ENCODE measurements at places on chromosomes 5 and 9.

DNA sequence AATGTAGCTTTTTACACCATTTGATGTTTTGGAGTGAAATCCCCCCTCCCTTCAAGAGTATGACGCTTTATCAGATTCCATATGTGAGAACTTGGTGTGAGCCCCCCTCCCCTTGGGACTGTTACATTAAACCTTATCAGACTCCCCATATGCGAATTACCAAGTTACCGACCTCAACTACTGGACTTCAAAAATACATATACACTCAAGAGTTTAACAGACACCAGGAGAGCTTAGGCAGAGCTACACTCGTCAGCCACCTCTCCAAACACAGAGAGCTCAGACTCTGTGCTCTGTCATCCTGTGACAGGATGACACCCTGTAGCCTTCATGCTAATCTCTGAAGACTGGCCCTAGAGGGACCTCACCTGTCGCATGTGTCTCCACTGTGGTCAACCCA lies 50.2 kb downstream of the FAM114A2 start:
- DNase-seq = no peak

- DNase-seq = peak; percentile 44
These were observed 214.9 kb upstream of the DAP start for GRCh38 chr5:10975945-10976344.

DNA sequence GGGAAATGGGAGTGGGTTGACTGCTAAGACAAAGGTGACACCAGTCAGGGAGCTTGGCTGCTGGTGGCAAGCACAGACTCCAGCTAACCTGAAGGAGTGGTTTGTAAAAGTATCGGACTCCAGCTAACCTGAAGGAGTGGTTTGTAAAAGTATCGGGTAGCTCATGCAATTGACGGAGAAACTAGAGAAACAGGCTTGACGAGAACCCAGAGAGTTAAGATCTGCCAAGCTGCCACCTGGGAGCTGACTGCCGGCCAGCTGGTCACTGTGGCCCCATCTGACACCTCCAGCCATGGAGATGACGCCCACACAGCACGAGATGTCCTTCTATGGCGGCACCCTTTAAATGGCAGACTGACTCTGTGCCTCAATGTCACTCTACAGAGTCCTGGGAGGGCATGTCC lies 28.3 kb upstream of the CRB2 start:
- no peak for DNase-seq

DNA sequence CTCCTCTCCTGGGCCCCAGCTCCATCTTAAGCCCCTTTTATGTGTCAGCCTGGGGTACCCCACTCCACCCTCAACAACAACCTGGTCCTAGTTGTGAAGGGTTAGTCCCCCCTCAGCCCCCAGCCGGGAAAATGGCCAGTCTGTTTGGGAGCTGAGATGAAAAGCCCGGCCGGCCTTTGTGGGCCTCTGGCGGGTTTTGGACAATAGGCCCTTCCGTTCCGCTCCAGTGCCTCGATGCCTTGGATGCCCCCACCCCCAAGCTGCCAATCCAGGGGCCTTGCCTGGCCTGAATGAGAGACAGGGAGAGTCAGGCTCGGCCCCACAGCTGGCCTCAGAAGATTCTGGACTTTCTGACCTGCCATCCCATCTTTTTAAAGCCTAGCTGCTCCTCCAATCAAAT lies 9.2 kb downstream of the CNTFR start:
- no peak for DNase-seq

GRCh38 chr5:78972654-78973428 lies 12.3 kb downstream of the ARSB start:
- DNase-seq = no peak

DNA sequence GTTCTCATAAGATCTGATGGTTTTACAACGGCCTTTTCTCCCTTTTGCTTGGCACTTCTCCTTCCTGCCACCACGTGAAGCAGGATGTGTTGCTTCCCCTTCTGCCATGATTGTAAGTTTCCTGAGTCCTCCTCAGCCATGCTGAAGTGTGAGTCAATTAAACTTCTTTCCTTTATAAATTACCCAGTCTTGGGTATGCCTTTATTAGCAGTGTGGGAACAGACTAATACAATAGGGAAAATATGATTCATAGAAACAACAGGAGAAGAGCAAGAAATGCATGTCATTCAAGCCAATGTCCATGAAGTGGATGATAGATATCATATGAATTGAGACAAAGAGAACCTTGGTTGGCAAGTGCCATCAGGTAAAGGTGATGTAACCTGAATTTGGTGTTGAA lies 128.3 kb upstream of the HAPLN1 start:
- DNase-seq = no peak

DNA sequence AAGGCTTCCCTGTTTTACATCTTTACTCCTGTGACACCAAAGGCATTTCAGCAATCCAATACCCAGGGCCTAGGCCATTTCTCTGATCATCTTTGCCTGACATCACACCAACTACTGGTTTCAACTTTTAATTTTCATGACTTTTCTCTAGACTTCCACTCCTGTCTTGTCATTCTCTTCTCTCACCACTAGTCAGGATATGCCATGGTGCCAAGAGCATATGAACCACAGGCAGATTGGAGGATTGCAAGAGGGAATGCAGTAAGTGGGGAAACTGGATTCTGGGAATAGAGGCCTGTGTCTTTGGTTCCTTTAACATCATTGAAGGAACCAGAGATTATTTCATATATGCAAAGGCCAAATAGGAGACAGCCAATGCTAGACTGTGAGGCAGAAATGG lies 69.3 kb downstream of the ANKRD31 start:
- DNase-seq = peak; percentile 14

GRCh38 chr9:89508951-89509615 lies 11.2 kb upstream of the SEMA4D start:
- DNase-seq = no peak

DNA sequence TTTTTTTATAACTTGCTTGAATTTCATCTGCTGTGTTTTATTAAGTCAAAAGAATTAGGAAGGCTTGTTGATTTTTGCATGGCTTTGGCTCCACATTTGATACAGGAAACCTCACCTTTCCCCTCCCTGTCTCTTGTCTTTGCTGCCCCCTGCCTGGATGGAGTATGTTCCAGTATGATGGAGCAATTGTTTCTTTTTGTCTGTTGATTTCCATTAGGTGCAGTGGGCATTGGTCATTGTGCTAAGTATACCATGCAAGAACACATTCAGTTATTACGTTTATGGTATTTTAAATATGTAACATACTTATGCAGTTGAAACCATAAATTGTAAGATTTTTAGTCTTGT lies 19.6 kb downstream of the TJP2 start:
- no peak for DNase-seq

DNA sequence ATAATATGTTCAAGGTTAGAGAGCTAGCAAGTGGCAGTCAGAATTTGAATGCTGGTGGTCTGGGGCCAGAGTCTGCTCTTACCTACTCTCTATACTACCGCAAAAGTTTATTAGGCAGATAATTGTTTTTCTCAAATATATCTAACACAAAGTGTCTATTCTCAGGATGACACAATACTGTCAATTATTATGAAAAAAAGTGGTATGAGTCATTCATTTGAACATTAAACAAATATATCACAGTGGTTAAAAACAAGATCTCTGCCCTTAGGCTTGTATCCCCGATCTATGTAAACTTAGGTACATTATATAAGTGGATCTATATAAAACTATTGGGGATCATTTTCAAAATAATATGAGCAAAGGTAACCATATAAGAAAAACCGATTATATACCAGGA lies 354.9 kb downstream of the CETN3 start:
- DNase-seq = peak; percentile 6

DNA sequence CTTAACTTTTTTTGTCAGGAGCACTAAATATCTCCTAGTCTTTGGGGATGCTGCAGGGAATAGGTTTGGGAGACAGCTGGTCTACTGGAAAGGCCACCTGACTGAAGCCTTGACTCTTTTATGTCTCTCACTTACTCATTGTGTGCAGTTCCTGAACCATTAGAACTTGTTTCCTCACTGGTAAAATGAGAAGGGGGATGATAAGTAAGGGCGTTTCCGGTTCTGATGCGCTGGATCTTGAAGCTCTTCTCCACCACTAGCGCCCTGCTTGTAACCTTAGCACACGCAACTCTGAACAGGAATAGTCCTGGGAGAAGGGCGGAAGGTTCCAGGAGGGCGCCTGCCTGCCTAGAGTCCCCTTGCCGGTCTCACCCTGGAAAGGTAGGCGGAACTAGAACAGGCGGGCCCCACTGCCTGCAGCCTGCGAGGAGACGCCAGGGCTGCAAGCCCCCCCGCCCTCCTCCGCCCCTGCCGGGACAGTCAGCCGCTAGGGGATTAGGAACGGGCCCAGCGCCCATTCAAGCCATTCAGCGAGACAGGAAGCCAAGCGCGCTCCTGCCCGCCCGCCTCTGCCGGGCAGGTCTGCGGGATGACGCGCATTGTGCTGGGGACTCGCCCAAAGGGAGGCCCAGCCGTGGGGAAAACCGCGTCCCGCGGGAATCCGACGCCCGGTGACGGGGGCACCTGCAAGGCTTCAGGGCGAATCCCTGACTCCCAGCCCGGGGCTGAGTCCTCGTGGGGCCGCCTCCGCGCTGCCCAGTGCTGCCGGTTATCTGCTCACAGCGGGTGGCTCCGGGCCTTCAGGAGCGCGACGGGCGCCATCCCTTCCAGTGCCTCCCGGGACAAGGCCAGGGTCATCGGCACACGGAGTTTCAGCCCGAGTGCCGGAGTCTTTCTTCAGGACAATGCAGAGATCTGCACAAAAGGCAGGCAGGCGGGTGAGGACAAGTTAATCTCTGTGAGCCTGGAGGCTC lies 44.0 kb upstream of the XPA start:
- DNase-seq = peak; percentile 31

DNA sequence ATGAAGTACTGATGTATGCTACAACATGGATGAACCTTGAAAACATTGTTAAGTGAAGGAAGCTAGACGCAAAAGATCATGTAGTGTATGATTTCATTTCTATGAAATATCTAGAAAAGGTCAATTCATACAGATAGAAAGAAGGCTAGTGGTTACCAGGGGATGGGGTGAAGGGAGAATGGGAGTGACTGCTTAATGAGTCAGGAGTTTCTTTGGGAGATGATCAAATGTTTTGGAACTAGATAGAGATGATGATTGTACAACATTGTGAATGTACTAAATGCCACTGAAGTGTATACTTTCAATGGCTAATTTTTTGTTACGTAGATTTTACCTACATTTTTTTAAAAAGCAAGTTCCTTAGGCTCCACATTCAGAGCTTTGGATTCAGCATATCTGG lies 14.9 kb upstream of the DELE1 start:
- DNase-seq = no peak

- DNase-seq = no peak
These were observed 14.4 kb downstream of the ANKRD33B start for GRCh38 chr5:10578293-10578665.

DNA sequence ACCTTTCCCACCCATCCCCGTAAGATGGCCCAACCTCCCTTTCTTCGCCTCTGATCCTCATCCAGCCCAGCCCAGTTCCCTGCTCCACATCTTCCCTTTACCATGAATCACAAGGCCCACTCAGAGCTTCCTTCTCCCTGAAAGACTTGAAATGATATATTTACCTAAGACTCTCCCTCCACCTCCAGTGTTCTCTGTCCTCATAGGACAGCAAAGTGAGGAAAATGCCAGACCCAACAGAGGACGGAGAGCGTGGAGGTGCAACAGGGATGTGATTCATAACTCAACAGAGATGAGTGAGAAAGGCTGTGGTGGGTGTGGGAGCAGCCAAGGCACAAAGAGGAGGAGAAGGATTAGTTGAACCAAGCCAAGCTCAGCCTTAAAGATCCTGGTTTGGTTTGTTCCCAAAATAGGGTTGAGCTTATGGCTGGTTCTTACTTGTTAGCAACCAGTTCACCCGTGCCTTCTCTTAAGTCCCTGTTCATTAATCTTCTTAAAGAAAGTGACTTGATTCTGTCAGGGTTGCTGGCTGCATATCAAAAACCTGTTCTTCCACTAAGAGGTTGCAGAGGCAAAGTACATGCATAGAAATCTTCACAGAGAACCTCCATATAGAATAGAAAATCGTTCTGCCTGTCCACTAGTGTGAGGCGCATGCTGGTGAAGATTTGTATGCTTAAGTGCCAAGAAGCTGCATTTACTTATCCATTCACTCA lies 183.2 kb downstream of the ACTL7B start:
- no peak for DNase-seq

- DNase-seq = no peak
These were observed 62.0 kb upstream of the ICE1 start for GRCh38 chr5:5360363-5360940.

- no peak for DNase-seq
These were observed 632.4 kb upstream of the TYRP1 start for GRCh38 chr9:12060811-12061210.

- no peak for DNase-seq
These were observed 78.2 kb downstream of the BASP1 start for GRCh38 chr5:17295671-17296070.

- DNase-seq = no peak
These were observed 49.0 kb upstream of the ALDH1B1 start for GRCh38 chr9:38343552-38343951.

DNA sequence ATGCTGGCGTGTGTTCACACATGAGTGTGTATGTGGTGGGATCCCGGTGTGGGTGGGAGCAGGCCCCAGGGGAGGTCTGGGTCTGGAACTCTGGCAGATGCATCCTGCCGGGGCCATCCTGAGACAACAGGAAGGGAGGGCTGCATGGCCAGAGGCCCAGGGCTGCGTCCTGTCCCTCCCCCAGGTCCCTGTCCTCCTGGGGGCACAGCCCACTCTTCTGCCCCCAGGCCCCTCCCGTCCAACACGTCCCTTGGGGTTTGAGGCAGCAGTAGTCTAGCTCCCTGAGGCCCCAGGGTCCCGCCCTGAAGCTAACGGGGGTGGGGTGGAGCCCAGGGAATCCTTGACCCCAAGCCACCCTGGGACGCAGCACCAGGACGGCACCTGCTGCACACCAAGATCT lies 16.6 kb downstream of the FLT4 start:
- no peak for DNase-seq

- no peak for DNase-seq
These were observed 4.2 kb downstream of the CCNI2 start for GRCh38 chr5:132751444-132751843.

DNA sequence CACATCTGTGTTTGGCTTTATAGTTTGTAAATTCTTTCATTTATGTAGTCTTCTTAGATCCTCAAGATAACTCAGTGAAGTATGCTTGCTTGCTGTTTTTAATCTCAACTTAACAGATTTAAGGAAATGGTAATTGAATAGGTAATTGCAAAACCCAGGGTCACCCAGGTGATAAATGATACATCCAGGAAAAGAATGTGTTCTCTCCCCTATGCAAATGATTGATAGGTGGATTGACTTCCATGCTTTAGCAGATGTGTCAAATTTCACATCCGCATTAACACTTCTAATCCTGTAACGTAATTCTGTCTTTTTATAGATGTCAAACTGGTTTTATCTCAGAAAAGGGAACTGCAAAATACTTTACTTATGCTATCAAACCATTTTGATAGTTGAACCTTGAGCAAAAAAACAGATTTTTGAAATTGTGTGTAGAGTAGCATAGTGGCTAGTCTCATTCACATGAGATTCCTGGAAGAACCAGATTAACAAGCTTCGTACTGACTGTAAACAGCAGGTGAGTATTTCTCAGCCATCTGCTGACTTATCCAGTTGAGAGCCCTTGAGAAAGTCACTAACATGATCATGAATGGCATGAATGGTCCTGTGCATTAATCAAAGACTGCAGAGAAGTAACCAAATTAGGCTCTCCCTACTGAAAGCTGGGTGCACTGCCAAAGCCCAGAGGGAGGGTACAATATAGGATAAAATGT lies 86.7 kb upstream of the PAM start:
- no peak for DNase-seq

GRCh38 chr5:118551031-118551430 lies 437.3 kb downstream of the DTWD2 start:
- DNase-seq = no peak

- peak; percentile 66 for DNase-seq
These were observed 101.7 kb upstream of the FCN2 start for GRCh38 chr9:134778841-134779411.

GRCh38 chr9:114203410-114204140 lies 48.2 kb downstream of the COL27A1 start:
- no peak for DNase-seq

Measured in urothelium cell line (cell line).